ENCODE measurements at places on chromosomes 1 and 21.

- DNase-seq, result no peak
Measured at GRCh38 chr1:230314142-230314470, 112.0 kb downstream of the PGBD5 start.

- DNase-seq, result no peak
Measured at GRCh38 chr1:54352755-54353154, 53.4 kb downstream of the SSBP3 start.

- DNase-seq, result no peak
Measured at GRCh38 chr1:182229451-182229850, 162.1 kb downstream of the GLUL start.

DNA sequence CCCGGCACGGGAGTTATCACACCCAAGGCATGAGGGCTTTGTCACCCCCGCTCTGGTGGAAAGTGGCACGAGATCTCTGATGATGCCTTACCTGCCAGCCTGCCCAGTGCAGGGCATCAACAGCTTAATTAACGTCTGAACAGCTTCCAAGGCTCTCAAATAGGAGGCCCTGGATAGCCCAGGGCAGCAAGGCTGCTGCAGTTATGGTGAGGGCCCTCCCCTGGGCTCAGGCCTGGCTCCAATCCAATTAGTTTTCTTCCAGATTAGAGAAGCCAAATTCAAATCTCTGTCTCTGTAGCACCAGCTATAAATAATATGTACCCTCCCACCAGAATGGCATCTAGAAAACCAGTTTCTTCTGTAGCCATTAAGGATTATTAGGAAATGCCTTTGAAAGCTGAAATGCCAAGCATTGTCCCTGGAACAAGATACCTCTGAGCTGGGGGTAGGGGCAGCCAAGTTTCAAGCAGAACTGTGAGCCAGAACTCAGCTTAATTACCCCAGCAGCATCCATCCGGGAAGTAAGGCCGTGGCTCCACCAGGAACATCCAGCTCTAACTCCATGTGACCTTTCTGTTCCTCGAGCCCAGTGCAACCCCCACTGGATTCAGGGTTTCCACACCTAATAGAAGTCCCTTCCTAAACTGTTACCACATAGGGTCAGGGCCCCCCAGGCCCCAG is 12.5 kb downstream of the QSOX1 start:
- no peak for DNase-seq

GRCh38 chr1:8510041-8510823 is 192.3 kb downstream of the SLC45A1 start:
- DNase-seq, result peak; percentile 72

DNA sequence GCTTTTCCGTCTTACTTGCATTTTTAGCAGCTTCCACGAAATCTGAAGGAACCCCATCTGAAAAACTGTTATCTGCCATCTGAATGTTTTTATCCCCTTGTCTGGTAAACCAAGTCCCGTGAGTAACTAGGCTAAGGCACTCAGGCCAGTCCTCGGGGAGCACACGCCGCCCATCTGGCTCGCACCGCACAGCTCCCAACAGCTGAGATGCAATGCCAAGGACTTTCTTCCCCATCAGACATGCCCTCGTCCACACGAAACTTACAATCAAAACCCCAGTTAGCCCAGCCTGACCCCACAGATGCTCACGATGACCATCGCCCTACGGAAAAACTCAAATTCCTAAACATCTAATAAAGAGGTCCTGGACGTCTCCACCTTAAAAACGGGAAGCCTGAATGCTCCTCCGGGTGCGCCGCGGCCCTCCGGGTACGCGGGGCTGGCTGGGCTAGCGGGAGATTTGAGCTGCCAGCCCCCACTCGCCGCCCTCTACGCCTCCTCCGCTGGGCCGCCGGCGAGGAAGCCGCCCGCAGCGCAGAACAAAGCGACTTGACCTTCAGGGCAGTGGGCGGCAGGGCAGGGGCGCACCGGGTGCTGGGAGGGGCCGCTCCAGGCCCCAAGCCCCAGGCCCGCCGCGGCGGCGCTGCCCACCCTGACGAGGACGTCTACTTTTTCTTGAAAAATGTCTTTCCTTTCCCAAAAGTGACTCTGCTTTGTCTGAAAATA is 36.6 kb downstream of the CD58 start:
- DNase-seq, result no peak

GRCh38 chr1:233566886-233567285 is 47.0 kb upstream of the KCNK1 start:
- DNase-seq, result no peak

DNA sequence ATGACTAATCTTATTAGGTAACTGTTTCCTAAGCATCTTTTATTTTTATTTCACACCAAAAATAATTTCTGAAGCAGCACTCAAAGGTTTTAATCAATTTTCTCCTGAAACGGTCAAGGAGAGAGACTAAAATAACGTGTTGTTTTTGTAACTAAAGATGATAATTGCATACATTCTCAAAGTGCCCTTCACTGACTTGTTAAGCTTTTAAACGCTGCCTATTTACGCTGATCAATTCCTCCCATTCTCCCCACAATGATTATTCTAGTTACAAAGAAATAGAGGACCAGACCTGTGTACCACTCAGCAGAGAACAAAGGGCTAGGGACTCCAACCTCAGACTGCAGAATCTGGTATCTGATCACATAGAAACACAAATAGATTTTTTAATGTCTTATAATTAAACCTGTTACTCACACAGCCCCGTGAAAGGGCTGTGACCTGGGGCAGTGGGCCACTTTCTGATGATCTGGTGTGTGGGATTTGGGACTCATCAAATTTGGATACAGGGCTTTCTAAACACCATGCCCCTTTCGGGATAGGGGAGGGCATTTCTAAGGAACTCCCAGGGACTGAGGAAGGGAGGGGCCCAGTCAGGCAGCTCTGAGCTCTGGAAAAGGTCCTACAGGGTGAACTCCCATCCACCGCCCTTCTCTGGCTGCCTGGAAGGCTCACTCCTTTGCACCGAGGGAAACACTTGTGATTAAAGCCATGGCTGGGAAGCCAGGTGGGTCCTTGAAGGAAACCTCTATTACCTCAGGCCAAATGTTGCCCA is 65.2 kb downstream of the BCAR3 start:
- DNase-seq, result no peak

DNA sequence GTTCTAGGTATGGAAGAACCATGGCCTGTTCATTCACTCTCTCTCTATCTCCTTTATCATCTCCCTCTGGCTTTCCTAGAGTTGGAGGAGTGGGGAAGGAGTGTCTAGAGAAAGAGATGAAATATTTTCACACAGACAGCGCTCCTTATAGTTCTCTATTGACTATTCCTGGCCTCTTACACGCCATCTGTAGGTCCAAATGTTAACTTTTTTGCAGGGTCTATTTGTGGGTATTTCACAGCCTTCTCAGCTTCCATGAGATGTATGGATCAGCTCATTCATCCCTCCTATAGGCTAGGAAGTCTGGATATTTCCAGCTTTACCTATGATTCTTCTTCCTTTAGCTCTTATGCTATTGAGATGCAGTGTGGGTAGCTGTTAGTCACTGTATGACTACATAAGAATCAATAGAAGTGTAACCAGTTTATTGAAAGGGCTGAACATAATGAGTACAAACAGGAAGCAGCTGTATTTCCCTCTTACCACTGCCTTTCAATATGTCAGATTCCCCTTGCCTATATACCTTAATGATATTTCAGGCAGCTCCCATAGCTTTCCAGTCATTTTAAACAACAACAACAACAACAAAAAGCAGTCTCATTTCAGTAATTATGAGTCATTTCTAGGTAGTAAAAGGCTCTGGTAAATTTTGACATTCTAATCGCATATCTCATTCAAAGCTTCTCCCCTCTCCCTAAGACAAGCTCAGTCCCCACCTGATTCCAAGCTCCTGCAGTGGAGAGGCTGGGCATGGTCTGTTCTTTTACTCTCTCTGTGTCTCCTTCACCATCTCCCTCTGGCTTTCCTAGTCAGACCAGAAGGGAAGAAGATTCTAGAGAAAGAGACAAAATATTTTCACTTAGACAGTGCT is 149.5 kb downstream of the TTLL7 start:
- DNase-seq, result no peak

- DNase-seq, result peak; percentile 82
Measured at GRCh38 chr1:77888081-77888780, at the start of gene NEXN. Gene NEXN (plus strand): TSS chr1:77888624. CDS start chr1:77916107, 27,483 bp downstream.

DNA sequence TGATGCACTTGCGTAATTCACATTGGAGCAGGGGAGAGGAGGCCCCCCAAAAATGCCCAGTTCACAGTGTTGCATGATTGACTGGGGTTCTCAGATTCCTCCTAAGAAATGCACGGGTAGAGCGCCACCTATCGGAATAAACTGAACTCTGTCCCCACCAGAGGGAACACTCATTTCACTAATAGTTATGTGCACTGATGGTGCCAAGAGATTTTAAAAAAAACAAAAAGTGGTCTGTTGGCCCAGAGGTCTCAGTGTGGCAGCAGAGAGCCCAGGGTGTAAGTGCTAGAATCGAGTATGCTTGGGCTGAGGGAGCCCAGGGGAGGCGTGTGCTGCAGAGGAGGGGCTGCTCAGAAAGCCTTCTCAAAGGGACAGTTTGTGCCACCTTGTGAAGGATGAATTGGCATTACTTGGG is 6.9 kb downstream of the PINK1 start:
- DNase-seq, result peak; percentile 49

- no peak for DNase-seq
Measured at GRCh38 chr1:228939001-228939691, 203.9 kb downstream of the RHOU start.

- DNase-seq, result no peak
Measured at GRCh38 chr1:58358346-58358745, 188.2 kb downstream of the OMA1 start.
